SW 1271 (cell line): ENCODE measurements at places on chromosomes 5 and 9.

DNA sequence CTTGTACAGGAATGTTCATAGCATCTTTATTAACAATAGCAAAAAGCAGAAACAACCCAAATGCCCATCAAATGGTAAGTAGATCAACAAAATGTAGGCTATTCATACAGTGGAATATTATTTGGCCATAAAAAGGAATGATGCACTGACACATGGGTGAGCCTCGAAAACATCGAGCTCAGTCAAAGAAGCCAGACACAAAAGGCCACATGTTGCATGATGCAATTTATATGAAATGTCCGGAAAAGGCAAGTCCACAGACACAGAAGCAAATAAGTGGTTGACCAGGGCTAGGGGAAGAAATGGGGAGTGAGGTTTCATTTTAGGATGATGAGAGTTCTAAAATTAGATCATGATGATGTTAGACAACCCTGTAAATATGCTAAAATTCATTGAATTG lies 16.5 kb upstream of the SLC2A8 start:
- DNase-seq, result no peak

DNA sequence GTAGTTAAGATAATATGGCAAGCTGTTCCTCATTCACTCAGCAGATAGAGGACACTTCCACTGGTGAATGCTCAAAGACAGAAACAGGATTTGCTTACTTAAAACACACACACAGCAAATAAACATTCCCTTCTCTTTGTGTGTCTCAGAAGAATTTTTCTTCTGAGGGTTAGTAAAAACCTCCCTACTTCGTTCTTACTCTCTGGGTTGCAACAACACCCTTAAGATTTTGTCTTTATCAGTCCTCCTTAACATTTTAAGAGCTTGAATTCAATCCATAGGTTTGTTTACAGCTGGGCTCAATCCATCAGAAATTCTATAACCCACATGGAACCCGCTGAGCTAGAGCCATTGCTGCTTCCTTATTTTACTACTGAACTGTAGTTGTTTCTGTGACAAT lies 237.4 kb upstream of the PIK3R1 start:
- no peak for DNase-seq

- DNase-seq, result no peak
Measured at GRCh38 chr5:38709678-38710306, 136.0 kb upstream of the OSMR start.

GRCh38 chr5:132342291-132343180 lies 27.0 kb upstream of the SLC22A5 start:
- DNase-seq, result no peak

GRCh38 chr5:146426305-146426704 lies 20.8 kb upstream of the TCERG1 start:
- no peak for DNase-seq

DNA sequence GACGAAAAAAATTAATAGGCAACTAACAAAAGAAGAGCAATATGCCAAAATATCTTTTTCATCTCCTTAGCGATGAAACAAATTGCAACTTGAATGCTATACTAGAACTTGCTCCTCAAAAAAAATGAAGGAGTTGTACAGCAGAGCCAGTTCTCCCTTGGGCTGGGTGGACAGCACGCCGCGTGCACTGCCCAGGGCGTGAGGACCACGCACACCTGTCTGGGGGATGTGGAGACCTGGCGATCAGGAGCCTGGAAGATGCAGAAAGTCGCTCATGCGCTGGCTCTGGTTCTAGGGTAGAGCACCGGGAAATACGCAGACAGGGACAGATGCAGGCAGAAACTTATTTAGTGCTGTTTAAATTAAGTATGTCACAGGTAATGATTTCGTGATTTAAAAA lies 342.0 kb upstream of the IRX4 start:
- DNase-seq, result no peak

GRCh38 chr5:173734716-173735115 lies 118.3 kb upstream of the BOD1 start:
- no peak for DNase-seq
